Camera-type eye (tissue), 1 donor: ENCODE measurements at places on chromosomes 2 and 18. TPM values are rescaled to one million over a fixed set of nuclear protein-coding genes. Genes with fewer than 3 reads are reported as not detected.

IL36RN gene
- 0.22 TPM for total RNA-seq

BOK gene
- 17.0 TPM for total RNA-seq

CFC1 gene
- 0.55 TPM for total RNA-seq

CXCR1 gene
- total RNA-seq, result 0.33 TPM

GALNT3 gene
- total RNA-seq, result 6.8 TPM

FAM117B gene
- 32.9 TPM for total RNA-seq

MEP1B gene
- not detected for total RNA-seq

PKDCC gene
- total RNA-seq, result 143 TPM

KHK gene
- 2.5 TPM for total RNA-seq

SRSF7 gene
- total RNA-seq, result 159 TPM

NT5DC4 gene
- 0.22 TPM for total RNA-seq

VWA3B gene
- not detected for total RNA-seq

DSC3 gene
- 18.1 TPM for total RNA-seq

GPBAR1 gene
- not detected for total RNA-seq

MAP3K19 gene
- 0.11 TPM for total RNA-seq

CNGA3 gene
- total RNA-seq, result 9.7 TPM

R3HDM1 gene
- 51.5 TPM for total RNA-seq

LRATD1 gene
- 24.7 TPM for total RNA-seq

CNPPD1 gene
- 30.5 TPM for total RNA-seq

C2orf78 gene
- total RNA-seq, result not detected
